ENCODE measurements at places on chromosomes 1 and 21.

- DNase-seq = no peak
Observed at GRCh38 chr1:88678405-88678804, 5.7 kb upstream of the PKN2 start.

- no peak for DNase-seq
Observed at GRCh38 chr1:54475357-54475881, 69.2 kb upstream of the SSBP3 start.

DNA sequence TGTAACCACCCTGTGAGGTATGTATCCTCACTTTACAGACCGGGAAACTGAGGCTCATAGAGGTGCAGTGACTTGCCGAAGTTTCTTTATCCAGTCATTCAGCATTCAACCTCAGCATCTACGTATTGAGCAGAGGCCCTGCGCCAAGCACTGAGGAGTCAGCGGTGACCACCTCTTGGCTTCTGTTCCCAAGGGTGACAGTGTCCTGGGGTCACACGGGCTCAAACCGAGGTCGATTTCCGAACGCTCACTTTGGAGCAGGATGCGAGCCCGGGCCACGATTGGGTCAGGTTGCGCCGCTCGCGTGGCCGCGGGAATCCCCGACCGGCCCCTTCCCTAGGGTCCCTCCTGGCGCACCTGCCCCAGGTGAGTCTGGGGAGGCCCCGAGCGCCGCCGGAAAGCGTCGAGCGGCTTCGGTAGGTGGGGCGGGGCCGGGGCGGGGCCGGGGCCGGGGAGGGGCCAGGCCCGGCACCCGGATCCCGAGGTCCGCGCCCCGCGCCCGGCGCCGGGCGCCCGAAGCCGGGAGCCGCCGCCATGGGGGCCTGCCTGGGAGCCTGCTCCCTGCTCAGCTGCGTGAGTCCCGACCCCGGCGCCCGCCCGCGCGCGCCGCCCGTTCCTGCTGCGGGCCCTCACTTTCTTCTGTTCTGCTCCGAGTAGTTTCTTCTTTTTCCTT lies at the start of gene SERINC2:
TSS of gene SERINC2 (plus strand) at position 482 of the 673 bp plus-strand sequence. CDS start at position 535, 53 bp downstream.
- DNase-seq = no peak

DNA sequence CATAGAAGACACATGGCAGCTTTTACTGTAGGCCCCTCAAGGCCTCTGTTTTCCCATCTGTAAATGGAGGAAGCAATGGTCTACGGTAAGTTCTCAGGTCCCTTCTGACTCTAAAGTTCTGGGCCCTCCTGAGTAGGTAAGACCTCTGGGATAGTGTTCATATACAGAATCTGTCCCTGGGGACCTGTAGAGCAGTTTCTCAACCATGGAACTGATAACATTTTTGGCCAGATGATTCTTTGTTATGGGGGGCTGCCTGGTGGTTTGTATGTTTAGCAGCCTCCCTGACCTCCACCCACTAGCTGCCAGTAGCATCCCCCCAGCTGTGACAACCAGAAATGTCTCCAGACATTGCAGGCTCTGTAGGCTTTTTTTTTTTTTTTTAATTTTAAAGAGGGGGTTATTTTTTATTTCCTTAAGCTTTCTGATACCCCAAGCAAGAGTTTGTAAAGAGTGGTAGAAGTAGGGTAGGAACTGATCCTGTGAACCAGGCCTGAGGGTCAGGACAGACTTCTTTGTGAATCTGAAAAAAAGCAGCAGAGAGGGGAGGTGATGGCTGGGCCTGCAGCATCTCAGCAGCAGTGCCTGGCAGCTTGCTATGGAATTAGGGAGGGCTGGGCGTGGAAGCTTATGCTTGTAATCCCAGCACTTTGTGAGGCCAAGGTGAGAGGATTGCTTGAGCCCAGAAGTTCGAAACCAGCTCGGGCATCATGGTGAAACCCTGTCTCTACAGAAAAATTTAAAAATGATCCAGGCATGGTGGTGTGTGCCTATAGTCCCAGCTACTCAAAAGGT lies 20.2 kb upstream of the TCEA3 start:
- no peak for DNase-seq

DNA sequence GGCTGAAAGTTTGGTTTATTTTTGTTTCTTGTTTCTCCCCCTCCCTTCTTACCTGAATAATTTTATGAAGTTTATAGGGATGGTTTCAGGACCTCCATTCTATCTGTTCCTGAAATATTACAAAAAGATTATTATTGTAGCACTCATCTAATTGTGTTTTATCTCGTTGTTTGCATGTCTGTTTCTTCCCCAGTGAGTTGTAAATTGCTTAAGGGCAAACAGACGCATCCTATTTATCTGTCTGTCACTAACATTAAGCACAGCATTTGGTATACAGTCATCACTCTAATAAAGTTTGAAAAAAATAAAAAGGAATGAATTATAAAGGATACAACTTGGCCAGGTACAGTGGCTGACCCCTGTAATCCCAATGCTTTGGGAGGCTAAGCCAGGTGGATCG lies 123.5 kb downstream of the LRRC7 start:
- no peak for DNase-seq

DNA sequence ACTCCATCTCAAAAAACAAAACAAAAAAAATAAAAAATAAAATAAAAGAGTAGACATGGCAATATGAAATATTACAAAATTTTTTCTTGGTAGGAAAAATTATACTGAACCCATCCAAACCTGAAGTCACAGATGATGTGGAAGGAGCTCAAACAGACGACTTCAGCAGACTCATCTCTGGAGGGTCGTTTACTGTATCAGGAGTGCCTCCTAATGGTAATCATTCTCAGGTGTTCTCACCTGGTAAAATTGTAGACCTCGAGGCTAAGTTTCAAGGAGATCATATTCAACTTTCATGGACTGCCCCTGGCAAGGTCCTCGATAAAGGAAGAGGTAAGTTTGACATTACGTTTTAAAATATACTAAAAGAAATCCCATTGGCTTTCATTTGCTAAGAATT lies 54.3 kb upstream of the SH3GLB1 start:
- no peak for DNase-seq

DNA sequence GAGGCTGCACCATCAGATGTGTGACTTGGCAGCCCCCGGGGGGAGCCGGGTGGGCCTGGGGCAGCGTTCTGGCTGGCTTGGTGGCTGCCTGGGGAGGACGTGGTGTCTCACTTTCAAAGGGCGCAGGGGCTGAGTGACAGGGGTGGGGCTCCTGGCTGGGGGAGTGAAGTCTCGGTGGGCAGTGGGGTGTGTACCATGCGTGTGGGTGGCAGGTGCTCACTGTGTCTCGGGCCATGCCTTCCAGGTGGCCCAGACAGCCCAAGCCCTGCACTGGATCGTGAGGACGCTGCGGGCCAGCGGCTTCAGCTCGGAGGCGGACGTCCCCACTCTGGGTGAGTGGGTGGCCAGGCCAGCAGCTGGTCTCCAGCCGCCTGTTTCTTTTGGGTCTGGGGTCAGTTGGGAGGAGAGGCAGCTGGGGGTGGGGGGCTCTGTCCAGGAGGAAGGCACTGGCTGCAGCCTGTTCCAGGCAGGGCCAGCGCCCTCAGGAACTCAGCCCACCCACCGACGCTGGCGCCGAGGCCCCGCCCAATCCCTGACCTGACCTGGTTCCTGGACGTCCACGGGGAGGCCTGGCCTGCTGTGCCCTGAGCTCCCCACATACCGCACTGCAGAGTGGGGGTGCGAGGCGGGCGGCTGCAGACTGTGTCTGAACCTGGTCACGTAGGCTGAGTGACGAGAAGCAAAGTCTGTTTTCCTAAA lies 30.6 kb upstream of the LRRC3 start:
- no peak for DNase-seq

DNA sequence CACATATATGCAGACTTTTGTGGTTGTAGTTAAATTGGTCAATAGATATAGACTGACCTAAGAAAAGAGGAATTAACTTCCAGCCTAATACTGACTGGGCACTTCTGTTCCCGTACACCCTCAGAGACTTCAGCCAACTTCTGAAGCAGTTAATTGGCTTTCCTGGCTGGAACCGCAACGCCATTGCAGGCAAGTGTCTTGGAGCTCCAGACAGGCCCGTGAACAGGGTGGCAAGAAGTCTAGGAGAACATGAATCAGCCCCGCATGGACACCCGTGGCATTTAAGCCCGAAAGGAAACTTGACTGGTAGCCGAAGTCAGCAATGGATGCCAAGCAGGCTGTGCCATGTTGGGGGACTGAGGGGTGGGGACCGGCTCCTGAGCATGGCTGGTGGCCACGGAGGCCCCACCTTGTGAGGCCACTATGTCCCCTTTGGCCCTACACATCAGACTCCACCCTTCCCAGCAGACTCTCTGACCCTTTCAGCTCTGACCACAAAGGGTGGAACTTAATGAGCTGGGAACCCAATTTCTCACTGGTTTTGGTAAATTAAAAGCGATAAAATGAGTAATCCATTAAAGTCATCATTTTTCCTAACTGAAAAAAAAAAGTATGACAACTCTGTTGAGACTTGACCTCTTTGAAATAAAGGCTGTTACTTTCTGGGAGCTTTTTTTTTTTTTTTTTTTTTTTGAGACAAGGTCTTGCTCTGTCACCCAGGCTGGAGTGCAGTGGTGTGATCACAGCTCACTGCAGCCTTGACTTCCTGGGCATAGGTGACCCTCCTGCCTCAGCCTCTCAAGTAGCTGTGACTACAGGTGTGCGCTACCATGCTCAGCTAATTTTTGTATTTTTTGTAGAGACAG lies 54.1 kb downstream of the RUNX1 start:
- peak; percentile 58 for DNase-seq

DNA sequence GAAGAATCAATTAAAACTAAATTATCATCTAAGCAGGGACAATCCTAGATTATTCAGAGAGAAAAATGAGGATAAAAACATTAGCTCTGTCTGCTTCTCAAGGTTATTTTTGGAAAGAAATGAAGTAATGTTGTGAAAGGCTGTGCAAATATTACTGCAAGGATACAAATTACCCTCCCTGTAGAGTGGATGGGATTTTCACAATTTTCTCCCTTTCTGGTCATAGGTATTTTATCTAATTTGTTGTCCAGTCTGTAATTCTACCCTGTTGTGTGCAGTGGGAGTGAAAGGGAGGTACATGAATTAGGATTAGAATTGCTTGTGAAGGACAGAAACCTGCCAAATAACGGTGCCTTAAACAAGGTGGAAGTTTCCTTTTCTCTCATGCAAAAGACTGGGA lies 54.7 kb downstream of the MAP3K7CL start:
- no peak for DNase-seq

GRCh38 chr1:163144418-163144817 lies 58.3 kb downstream of the RGS5 start:
- DNase-seq = no peak

- no peak for DNase-seq
Observed at GRCh38 chr1:20900056-20900455, 112.9 kb upstream of the HP1BP3 start.

GRCh38 chr1:80427881-80428280 lies 1372.9 kb upstream of the ADGRL2 start:
- no peak for DNase-seq

- no peak for DNase-seq
Observed at GRCh38 chr1:25513666-25514065, 29.7 kb upstream of the LDLRAP1 start.

DNA sequence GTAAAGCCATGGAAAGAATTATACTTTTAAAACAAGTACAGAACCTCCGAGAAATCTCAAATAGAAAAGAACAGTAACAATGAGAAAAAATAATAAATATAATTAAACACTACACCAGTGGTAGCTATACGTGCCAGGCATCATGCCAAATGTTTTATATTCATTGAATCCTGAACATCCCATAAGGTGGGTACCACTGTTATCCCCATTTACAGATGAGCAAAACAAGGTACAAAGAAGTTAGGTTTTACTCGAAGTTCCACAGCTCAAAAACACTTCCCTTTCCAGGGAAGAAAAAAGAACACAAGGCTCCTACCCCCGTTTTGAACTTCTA lies 33.4 kb downstream of the JAK1 start:
- no peak for DNase-seq

- DNase-seq = no peak
Observed at GRCh38 chr21:46477765-46478164, 19.1 kb downstream of the DIP2A start.

- DNase-seq = no peak
Observed at GRCh38 chr21:21740207-21740606, 742.0 kb downstream of the NCAM2 start.

GRCh38 chr1:153763365-153764225 lies 11.6 kb upstream of the SLC27A3 start:
- DNase-seq = no peak

- no peak for DNase-seq
Observed at GRCh38 chr21:14956807-14957206, 108.0 kb downstream of the NRIP1 start.

DNA sequence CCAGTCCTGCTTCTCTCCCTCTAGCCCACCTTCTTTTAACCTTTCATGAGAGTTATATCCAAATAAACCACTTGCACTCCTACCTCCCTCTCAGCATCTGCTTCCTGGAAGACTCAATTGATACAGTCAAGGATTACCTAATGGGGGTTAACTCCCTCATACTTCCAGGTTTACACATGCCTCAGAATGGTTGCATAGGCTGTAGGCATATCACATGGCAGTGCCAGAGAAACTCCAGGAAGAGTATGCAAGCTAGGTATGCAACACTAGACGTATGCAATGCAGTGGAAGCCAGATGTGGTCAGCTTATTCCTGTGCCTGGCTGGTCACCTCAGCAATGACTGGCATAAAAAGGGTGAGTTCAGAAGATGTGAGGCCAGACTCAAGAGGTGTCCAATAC lies 32.7 kb upstream of the VANGL1 start:
- no peak for DNase-seq

DNA sequence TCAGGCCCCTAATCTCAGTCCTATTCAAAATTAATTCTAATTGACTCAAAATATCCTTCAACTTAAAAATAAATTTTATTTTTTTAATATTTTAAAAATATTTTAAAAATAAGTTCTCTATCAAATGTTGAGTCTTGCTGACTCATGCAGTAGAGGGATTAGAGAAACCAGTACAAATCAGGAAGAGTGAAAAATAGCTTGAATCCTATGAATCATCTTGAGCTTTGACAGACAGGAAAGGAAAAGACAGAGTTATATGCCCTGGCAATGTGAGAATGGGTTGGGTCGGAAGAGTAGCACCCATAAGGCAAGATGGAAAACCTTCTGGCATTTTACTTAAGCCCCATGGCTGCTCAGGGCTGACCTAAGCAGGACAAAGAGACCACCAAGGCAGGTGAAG lies 346.6 kb upstream of the RUNX1 start:
- DNase-seq = peak; percentile 68

- no peak for DNase-seq
Observed at GRCh38 chr21:38170283-38170682, 86.5 kb upstream of the KCNJ15 start.

- peak; percentile 77 for DNase-seq
Observed at GRCh38 chr1:167599957-167600581, 30.0 kb upstream of the RCSD1 start.

GRCh38 chr1:207836591-207837347 lies 74.2 kb downstream of the CD34 start:
- no peak for DNase-seq

GRCh38 chr1:210434223-210434622 lies 105.5 kb downstream of the HHAT start:
- DNase-seq = no peak

- no peak for DNase-seq
Observed at GRCh38 chr1:34054920-34055319, 110.1 kb downstream of the CSMD2 start.

DNA sequence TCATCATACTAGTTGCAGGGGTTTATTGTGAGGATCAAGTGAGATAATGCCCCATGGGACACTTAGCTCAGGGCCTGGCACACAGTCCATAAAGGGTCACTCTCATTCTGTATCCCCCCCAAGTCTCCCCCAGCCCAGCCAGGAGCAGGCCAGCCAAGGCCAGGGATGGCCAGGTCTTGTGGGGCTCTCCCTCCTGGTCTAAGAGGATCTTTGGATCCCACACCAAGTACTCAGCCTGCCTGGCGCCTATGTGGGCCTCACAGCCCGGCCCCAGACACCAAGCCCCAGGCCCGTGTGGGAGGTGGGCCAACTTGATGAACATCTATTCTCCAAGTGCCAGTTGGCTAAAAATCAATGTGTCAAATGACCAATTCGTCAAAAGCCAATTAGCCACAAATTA lies 117.8 kb downstream of the GLIS1 start:
- DNase-seq = no peak

All from MV-4-11 (cell line).